Right lobe of liver (tissue), 6 donors: ENCODE measurements at places on chromosomes 12 and 14. TPM values are rescaled to one million over a fixed set of nuclear protein-coding genes. Genes with fewer than 3 reads are reported as not detected.

- DNase-seq, result no peak
Measured at GRCh38 chr14:24094841-24095270, 745 bp downstream of the PCK2 start.

- no peak for DNase-seq
Measured at GRCh38 chr14:98370352-98370751, 901.6 kb downstream of the BCL11B start.

- no peak for DNase-seq
Measured at GRCh38 chr12:58268069-58268468, 326.7 kb downstream of the ATP23 start.

DNA sequence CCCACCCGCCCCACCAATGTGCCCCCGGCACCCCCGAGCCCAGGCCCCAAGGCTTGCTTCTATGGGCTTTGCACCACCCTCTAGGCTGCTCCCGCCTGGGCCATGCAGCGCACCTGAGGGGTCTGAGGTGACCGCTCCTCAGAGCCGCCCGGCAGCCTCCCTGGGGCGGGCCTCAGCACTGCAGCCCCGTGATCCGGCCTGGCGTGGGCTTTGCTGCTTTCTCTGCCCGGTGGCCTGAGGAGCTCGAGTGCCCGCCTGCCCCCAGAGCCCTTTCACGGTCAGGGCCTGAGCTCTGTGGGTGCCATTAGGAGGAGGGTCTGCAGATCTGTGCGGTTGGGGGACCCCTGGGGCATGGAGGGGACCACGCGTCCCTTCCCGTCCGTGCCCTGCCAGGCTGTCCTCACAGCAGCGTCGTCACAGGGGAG is 6.2 kb downstream of the MTA1 start:
- no peak for DNase-seq

GRCh38 chr12:57720606-57721595 is 17.6 kb downstream of the AGAP2 start:
- DNase-seq, result no peak

- DNase-seq, result no peak
Measured at GRCh38 chr12:54287261-54288157, 7.0 kb downstream of the HNRNPA1 start.

GRCh38 chr14:90757452-90757851 is 58.8 kb downstream of the TTC7B start:
- no peak for DNase-seq

- DNase-seq, result no peak
Measured at GRCh38 chr12:15131431-15131830, 89.8 kb downstream of the RERG start.

- DNase-seq, result no peak
Measured at GRCh38 chr14:51462182-51462581, 189.5 kb upstream of the FRMD6 start.

GRCh38 chr14:93012506-93012905 is 89.6 kb downstream of the CHGA start:
- no peak for DNase-seq

Gene FAM181A
- not detected for total RNA-seq

Gene BIN2
- 5.8 TPM for total RNA-seq

Gene CCDC175
- not detected for total RNA-seq

Gene LRRC10
- not detected for total RNA-seq

Gene LRCOL1
- 5.8 TPM for total RNA-seq
